ENCODE measurements at places on chromosomes 1 and 21.

- no peak for DNase-seq
Observed at GRCh38 chr1:167486090-167486824, 32.1 kb downstream of the CD247 start.

DNA sequence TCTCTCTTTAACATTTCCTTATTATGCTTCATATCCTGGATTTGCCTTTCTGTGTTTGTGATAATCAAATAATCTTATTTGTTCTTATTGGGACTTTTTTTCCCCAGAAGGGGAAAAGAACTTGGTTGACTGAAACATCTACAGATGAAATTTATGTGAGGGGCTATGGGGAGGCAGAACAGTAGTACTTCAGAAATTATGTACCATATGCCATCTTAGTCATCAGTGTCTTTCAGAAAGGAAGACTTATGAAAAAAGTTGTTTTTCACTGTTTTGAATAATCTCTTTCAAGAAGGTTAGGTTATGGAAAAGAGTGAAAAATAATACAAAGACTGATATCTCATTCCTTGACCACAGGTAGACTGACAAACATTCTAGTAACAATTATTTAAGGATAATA lies 30.2 kb upstream of the TRAF5 start:
- no peak for DNase-seq

DNA sequence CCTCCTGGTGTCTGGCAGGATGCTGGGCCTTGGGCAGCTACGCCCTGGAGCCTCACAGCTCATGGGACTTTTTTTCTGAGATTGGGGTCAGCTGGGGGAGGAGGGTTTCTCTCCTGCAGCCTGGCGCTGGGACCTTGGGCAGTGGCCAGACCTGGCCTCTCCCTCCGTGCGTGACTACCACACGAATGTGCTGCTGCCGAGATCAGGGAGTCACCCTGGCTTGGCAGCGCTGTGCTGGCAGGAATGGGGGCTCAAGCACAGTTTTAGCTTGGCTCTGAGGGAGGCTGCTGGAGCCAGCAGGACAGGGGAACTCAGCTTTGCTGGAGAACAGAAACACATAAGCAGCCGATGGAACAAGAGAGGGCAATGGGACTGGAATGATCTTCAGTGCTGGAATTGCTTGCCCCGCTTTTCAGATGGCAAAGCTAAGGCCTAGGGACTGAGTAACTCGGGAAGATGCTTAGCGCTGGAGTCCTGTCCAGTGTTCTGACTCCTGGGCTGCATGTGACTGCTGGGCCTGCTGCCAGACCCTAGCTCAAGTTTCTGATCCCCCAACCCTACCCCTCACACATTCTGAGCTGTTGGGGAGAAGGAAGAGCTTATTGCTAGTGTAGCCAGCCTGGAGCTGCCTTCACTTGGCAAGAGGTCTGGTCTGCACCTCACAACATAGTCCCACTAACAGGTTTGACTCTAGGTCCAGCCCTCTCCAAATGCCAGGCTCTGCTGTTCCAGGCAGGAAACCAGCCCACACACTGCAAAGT lies 69.9 kb downstream of the NAV1 start:
- no peak for DNase-seq

DNA sequence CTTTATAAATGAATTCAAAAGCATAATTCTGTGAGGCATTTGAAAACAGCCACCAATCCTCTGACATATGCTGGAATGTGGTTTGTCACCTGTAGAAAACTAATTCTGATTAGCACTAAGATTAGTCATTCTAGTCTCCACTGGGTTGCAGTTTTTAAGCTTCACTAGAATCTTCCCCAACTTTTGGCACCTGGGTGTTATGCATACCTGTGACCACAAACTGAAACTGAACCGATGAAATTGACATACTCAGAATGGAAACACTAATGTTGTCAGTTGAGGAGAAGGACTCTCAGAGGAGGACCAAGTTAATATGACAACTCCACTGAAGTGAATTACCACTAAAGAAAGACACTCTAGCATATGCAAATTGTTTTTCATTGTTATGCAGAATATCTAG lies 285.8 kb upstream of the NEGR1 start:
- DNase-seq: no peak

GRCh38 chr21:27240839-27241238 lies 274.0 kb upstream of the ADAMTS5 start:
- no peak for DNase-seq

DNA sequence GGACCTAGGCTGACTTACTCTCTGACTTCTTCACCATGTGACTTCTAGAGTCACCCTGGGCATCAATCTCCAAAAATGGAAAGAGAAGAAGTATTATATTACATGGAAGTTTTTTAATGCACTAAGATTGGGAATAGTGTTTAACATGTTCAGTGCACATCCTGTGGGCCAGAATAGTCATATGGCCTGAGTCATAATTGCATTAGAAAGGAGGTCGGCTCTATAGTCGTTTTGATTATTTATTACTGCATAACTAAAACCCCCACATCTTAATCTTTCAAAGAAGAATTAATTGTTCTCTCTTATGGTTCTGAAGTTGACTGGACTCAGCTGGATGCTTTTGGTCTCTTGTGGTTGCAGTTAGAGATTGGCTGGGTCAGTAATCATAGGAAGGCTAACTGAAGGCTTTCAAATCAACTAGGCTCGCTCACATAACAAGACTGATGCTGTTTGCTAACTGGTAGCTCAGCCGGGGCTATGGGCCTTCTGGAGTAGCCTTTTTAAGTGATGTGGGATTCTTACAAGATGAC lies 810.6 kb upstream of the ADGRL4 start:
- DNase-seq: no peak

DNA sequence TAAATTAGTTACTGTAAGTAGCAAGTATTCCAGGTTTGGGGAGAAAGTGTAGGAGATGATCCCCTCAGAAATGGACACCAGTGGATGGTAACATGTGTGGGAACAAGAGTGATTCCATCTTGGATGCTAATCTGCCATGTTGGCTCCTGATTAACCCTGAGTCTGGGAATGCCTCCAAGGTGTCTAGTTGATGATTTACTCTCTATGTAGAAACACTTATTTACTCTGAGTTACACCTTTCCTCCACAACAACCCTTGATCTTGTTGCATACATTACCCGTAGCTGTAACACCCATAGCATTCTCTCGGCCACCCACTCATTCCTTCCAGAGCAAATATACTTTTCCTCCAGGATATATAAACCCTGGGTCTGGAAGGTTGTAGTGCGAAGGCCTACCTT lies 315.9 kb upstream of the GREM2 start:
- DNase-seq: no peak

DNA sequence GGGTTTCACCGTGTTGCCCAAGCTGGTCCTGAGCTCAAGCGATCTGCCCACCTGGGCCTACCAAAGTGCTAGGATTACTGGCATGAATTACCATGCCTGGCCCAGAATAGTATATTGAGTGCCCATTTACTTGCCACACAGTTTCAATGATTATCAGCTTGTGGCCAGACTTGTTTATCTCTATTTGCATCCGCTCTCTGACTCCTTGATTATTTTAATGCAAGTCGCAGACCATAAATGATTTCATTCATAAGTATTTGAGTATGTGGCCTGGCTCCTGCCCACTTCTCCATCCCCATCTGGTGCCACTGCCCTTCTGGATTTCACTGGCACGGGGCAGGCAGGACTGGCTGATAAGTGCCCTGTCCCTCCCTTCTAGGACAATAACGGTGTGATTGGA lies 18.2 kb upstream of the TRNAU1AP start:
- DNase-seq: no peak

- peak; percentile 51 for DNase-seq
Observed at GRCh38 chr1:14650951-14651350, 52.5 kb downstream of the KAZN start.

DNA sequence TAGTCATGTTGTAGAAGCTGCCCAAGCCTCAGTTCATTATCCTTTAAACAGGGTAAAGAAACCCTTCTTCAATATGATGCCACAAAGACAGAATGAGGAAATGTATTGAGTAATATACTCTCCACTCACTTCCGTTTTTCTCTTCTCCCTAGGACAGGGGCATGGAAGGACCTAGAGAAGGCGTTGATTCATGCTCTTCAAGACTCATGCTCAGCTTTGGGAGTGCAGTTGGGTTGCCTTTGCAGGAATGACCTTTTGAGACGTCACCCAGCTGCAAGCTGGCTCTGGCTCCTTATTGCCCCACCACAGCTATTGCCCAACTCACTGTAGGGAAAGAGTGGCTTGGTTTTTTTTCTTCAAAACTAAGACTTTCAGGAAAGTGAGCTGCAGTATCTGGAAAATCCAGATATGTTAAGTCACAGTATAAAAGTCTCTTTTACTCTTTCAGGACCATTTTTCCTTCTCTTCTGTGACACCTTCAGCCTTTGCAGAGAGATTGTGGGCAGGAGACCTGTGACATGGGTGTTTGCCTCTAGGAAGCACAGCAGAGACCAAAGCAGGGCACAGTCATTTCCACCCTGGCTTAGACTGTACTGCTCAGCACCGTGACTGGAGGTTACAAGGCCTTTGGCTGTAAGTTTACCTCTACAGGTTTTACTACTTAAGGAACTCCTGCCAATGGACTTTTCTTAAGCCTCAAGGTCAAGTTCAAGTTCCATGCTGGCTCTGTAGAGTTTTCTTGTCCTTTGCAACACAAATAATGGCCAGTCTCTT lies 39.5 kb downstream of the XCL2 start:
- peak; percentile 35 for DNase-seq

DNA sequence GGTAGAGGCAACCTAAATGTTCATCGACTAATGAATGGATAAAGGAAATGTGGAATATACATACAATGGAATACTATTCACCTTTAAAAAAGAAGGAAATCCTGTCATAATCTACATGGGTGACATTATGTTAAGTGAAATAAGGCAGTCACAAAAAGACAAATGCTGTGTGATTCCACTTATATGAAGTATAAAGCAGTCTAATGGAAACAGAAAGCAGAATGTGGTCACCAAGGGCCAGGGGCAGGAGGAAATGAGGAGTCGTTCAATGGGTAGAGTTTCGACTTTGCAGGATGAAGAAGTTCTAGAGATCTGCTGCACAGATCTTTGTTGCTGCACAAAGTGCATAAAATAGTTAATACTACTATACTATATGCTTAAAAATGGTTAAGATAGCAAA lies 7.8 kb downstream of the DIPK1A start:
- no peak for DNase-seq

DNA sequence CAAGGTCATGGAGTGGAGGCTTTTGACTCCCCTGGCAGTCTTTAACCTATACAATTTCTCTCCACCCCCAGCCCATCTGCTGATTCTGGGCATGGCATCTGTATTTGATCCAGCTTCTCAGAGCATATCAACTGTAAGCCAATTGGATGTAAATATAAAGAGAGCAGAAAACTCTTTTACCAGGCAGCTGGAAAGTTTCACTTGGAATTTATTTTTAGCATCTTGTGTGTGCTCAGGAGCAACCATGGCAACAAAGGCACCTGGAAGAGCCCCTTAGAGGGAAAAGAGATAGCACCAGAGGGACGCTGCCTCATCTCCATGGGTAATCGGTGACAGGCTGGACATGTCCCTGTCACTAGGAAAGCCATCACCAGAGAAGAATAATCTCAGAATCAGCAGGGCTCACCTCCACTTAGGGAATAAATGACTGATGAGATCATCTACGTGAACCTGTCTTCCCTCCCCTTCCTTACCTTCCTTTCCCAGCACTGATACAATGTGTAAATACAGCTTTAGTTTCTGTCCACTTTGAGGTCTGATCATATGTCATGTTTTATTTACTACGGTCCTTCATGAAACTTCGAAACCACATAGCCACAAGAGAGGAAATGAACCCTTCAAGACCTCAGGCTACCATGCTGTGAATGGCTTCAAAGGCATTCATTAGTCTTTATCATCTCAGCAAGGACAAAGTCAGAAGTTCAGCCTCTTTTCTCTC lies 25.3 kb upstream of the SIPA1L2 start:
- DNase-seq: no peak

GRCh38 chr1:62589321-62589720 lies 8.0 kb upstream of the ANGPTL3 start:
- DNase-seq: no peak

- no peak for DNase-seq
Observed at GRCh38 chr1:224132901-224133300, 19.0 kb downstream of the FBXO28 start.

DNA sequence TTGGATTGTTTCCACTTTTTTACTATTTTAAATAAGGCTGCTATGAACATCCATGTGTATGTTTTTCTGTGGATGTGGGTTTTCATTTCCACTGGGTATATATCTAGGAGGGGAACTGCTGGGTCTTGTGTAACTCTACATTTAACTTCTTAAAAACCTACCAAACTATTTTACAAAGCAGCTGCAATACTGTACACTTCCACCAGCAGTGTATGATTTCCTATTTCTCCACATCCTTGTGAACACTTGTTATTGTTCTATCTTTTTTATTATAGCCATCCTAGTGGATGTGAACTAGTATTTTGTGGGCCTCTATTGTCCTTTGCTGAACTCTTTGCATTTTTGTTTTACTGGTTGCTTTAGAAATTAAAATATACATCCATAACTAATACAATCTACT lies 33.4 kb downstream of the DIPK1A start:
- no peak for DNase-seq

DNA sequence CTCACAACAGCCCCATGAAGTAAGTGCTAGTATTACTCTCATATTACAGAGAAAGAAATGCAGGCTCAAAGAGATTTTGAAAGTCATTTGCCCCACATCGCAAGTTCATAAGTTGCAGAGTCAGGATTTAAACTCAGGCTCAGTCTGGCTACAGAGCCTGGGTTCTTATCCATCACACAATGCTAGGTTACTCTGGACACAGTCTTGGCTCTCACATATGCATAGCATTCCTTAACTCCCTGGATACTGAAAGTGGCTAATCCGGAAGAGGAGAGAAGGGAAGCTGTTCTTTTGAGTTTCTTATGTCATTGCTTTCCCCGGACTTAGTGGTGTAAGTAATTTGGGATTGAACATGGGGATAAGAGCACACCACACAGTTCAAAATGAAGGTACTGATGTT lies 357.4 kb upstream of the PLXNA2 start:
- DNase-seq: no peak

DNA sequence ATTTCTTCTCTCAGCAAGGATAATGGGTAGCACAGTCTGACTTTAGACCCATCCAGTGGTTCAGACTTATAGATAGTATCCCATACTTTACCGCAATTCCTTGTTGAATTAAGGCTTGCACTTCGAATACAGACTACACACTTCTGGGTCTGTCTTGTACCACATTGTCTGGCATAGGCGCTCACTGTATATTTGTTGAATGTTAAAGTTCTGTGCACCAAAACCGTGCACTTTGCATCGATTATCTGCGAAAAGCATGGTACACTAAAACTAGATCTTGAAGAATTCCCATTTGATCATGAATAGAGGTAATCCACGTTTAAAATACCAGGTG lies 556 bp upstream of the RYR2 start:
- no peak for DNase-seq

DNA sequence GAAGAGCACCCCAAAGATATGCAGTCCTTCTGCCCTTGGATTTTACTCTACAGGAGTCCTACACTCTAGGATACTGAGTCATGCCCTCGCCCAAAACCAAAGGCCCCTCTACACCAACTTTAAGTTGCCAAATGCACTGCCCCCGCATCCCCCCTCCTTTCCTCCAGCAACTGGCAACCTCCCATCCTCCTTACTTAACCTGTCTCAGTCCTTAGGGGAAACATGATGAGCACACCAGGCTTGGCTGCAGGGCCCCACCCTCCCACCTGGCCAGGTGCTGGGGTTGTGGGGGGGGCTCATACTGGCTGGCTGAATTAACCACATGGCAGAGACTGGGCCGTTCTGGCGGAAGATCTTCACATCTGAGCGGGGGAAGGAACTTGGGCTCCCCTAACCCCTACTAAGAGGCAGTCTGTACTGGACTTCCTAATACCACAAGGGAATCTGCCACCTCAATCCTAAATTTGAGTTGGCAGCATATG lies 1.2 kb downstream of the HDGF start:
- DNase-seq: no peak

Data from globus pallidus (tissue), 1 donor.